Stimulated activated CD8-positive, alpha-beta memory T cell treated with anti-CD3 and anti-CD28 coated beads, Interleukin-2, amount 100 ng/mL, for 1 hour (primary cell): ENCODE measurements at places on chromosomes 5 and 9.

DNA sequence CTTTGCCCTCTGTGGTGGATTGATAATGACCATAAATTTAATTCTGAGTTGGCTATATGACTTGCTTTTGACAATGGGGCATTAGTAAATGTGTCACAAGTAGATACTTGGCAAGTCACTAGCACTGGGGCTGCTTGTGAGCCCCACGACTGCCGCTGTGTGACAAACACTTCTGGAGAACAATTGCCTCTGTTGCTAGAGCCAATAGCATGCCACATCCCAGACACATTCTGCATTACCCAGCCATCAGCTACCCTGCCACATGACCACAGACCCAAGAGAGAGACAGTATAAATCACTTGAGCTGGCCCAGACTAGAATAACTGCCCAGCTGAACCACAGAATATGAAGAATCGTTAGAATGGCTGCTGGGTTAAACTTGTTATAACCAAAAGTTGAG, 753.2 kb upstream of the DMAC1 start:
- DNase-seq = no peak

- no peak for DNase-seq
Measured at GRCh38 chr5:17316970-17317459, 99.6 kb downstream of the BASP1 start.

DNA sequence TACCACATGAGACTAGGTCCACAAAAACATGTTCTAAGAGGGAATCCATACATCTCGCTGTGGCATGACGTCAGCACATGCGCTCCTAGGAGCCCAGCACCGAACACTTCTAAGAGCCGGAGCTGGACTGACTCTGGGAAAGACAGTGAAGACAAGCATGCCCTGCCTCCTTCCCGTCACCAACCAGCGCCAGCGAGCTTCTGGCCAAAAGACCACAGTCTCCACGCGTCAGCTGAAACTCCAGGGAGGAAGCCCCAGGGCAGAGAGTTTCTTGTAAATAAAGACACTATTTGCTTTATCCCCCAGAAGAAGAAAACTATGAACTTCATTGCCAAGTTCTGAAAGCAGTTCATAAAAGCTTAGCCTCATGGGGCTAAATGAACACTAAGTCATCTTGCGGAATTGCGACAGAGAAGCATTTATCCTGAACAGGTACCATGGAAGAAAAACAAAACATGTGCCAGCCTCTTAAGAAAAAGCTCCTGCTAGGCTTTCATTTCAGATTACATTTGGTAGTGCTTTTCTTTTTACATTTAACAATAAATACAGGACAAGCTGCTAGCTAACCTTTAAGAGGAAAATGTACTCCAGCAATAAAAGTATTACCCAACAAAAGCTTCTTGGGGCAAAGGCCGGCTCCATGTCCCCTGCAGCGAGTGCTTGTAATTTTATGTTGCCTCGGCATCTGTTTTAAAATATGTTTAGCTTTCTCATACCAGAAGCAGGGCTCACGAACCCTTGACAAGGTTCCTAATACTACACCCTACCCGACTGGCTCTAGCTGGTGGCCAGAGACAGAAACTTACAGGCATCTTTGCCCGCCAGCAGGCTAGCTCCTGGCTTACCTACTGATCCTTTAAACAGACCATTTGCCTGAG, 96.5 kb downstream of the PRRT1B start:
- DNase-seq = no peak

DNA sequence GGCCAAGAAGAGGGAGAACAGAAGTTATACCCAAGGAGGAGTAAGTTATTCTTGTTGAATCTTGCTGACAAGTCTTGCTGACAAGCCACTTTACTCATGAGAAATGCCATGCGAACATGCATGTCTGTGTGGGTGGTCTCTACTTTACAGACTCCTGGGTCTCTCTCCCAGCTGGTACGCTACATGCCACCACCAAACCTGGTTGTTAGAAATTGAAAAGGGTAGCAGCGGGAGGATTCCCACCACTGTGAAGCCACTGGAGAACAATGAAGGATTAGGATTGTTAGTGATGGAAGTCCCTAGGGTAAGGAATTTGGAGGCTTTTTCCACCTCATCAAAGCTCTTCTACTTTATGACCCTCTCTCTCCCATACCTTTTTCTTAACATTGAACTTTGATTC, 53.6 kb upstream of the GABRB2 start:
- DNase-seq = no peak

- DNase-seq = no peak
Measured at GRCh38 chr5:150215979-150216944, 26.4 kb downstream of the SLC6A7 start.

GRCh38 chr5:103523319-103523718, 39.3 kb downstream of the NUDT12 start:
- DNase-seq = no peak

DNA sequence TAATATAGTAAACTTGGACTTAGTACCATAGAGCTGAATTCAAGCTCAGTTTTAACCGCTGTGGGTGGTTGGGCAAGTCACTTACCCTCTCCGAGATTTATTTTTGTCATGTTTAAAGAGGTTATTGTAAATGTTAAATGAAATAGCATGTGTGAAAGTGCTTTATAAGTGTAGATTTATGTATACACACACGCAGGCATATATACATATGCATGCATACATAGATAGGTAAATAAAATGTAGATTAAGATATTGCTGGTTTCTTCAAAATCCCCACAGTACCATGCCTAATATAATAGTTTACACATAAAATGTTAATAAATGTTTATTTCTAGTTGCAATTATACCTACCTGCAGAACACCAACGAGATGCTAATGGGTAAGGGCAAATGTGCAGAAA, 164.5 kb upstream of the EGFLAM start:
- no peak for DNase-seq
